Activated naive CD8-positive, alpha-beta T cell treated with anti-CD3 and anti-CD28 coated beads for 36 hours (primary cell): ENCODE measurements at places on chromosomes 13 and 19. TPM values are rescaled to one million over a fixed set of nuclear protein-coding genes. Genes with fewer than 3 reads are reported as not detected.

PLK5 gene
- total RNA-seq, result not detected

DENND1C gene
- total RNA-seq, result 63.2 TPM

- H3K36me3 ChIP-seq, result no peaks in the 10 kb centered on the region
- no peak for DNase-seq
- H3K4me1 ChIP-seq, result no peaks in the 10 kb centered on the region
- no peaks in the 10 kb centered on the region for H3K27me3 ChIP-seq
- no peak overlapping the region for H3K4me3 ChIP-seq
- H3K27ac ChIP-seq, result no peak overlapping the region
Measured at GRCh38 chr13:67515895-67516294, 285.8 kb upstream of the PCDH9 start.

- peaks cover 15% of the 10 kb centered on the region for H3K27me3 ChIP-seq
- H3K4me3 ChIP-seq, result no peak overlapping the region
- DNase-seq, result no peak
- H3K36me3 ChIP-seq, result no peaks in the 10 kb centered on the region
- peaks cover 3% of the 10 kb centered on the region for H3K4me1 ChIP-seq
- H3K27ac ChIP-seq, result no peak overlapping the region
Measured at GRCh38 chr13:44368599-44369368, 4.8 kb upstream of the SERP2 start.

GRCh38 chr19:5154799-5155426 is 185.7 kb downstream of the PTPRS start:
- no peak overlapping the region for H3K27ac ChIP-seq
- H3K27me3 ChIP-seq, result no peaks in the 10 kb centered on the region
- H3K4me1 ChIP-seq, result peaks cover 1% of the 10 kb centered on the region
- no peak for DNase-seq

DNA sequence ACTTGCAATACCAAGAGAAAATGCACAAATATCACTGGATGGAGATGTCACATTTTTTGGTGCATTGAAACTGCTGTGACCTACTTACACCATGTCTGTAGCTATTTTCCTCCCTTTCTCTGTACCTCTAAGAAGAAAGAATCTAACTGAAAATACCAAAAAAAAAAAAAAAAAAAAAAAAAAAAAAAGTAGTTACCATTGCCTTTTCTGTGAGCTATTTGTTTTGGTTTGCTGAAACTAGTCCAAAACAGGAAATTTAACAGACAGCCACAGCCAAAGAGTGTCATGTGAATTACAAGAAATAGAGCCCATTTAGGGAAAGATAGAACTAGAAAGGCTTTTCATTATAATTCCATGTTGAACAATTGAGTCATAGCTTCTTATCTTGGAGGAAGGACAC is 37.3 kb downstream of the TNFSF13B start:
- H3K4me1 ChIP-seq, result peaks cover 2% of the 10 kb centered on the region
- no peak for DNase-seq
- H3K27ac ChIP-seq, result no peak overlapping the region
- no peaks in the 10 kb centered on the region for H3K27me3 ChIP-seq
- no peak overlapping the region for H3K4me3 ChIP-seq

DNA sequence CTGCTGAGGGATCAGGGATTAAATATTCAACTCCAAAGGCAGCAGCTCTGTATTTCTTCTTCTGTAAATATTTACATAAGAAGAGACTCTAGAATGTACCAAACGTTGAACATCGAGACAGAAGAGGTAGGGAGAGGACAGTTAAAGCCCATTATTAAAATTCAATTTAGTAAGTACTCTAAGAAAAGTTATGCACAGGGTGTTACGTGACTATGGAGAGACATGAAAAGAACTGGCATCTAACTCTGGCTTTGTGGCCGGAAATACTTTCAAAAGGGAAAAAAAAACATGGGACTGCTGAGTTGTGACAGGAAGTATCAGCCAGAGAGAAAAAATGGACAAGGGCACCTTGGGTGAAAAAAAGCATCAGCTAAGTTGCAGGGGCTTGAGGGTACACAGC is 36.7 kb downstream of the LNX2 start:
- no peaks in the 10 kb centered on the region for H3K27me3 ChIP-seq
- peaks cover 11% of the 10 kb centered on the region for H3K36me3 ChIP-seq
- peak overlapping the region; percentile 38 for H3K4me3 ChIP-seq
- H3K4me1 ChIP-seq, result peaks cover 23% of the 10 kb centered on the region
- no peak for DNase-seq

DNA sequence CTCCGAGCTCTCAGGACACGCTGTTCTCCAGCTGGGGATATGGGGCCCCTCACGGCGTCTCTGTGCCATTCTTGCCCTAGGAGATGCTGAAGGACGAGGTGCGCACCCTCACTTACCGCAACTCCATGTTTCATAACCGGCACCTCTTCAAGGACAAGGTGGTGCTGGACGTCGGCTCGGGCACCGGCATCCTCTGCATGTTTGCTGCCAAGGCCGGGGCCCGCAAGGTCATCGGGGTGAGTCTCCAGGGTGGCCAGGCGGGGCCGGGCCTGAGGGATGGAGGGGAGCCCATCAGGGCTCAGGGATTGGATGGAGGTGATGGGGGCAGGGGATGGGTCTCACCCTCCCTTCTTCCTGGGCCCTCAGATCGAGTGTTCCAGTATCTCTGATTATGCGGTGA is 4.8 kb downstream of the PRMT1 start:
- peak overlapping the region; percentile 45 for H3K27ac ChIP-seq
- peaks cover 17% of the 10 kb centered on the region for H3K4me1 ChIP-seq
- H3K36me3 ChIP-seq, result peaks cover 45% of the 10 kb centered on the region
- peaks cover 4% of the 10 kb centered on the region for H3K27me3 ChIP-seq

DNA sequence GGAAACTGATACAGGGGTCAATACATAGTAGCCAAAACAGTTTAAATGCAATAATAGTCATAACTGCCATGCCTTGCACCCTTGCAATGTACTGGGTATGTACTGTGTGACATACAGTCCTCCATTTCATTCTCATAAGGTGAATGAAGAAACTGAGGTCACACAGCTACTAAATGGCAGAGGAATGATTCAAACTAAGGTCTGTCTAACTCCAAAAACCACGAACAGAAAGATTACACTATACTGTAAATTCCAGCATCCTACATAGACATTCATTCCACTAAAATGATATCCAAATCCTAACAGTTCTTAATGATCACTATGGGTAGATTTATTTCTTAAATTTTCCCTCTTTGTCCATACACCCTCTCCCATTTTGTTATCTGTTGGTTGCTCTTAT is 238.1 kb upstream of the SERP2 start:
- H3K36me3 ChIP-seq, result no peaks in the 10 kb centered on the region
- H3K4me3 ChIP-seq, result no peak overlapping the region
- no peak for DNase-seq
- peaks cover 5% of the 10 kb centered on the region for H3K27me3 ChIP-seq
- H3K4me1 ChIP-seq, result peaks cover 11% of the 10 kb centered on the region
